NCI-H2171 (cell line): ENCODE measurements at places on chromosomes 3 and 15.
A peak's percentile ranks its signal among the peaks of the same experiment; 100 is the strongest.

DNA sequence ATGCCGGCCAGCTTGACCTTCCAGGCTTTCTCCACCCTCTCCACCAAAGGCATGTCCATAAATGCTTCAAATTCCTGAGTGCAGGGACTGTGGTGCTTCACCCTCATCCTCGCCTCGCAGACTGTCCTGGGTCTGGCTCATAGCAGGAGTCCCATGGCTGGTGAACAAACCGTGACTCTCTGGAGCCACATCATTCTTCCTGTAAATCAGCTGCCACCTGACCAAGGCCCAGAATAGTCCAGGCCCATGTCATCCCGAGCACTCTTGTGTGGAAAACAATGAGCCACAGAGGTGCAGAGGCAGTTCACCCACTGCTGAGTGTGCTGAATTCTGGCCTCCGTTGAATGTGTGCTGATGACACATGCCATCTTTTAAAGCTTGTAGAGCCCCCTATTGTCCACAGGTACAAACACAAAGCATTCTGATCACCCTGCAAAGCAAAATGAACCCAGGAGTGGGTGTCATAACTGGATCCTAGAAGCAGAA, 68.6 kb downstream of the ABHD5 start:
- DNase-seq: no peak

DNA sequence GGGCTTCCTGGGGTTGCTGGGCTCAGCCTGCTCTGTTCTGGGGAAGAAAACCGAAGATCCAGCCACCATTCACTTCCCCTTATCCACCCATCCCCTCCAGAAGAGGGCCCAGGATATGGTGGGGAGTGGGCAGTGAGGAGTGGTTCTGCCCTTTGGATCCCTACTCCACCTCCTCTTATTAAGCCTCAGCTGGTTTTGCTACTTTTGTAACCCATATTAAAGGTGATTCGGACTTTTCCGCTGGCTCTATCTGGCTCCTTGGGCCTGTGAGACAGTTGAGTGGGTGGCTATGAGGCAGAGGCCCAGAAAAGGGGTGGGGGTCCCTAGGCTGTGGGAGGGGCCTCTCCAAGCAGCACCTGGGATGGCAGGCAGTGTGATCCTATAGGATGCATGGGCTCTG, 33.8 kb downstream of the NBEAL2 start:
- DNase-seq: no peak

DNA sequence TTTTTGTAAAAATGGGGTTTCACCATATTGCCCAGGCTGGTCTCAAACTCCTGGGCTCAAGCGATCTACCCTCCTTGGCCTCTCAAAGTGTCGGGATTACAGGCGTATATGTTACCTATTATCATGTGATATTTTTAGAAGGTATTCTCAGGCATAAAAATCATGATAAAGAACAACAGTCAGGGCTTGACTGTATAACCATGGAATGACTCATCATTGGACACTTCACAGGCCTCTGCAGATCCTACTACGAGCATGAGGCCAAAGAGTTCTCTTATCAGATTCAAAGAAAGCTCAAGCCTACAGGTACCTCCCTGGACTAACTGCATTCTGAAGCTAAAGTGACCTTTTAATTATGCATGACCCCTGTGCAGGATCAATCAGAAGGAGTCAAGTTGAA, 91.7 kb upstream of the PRICKLE2 start:
- DNase-seq: no peak

DNA sequence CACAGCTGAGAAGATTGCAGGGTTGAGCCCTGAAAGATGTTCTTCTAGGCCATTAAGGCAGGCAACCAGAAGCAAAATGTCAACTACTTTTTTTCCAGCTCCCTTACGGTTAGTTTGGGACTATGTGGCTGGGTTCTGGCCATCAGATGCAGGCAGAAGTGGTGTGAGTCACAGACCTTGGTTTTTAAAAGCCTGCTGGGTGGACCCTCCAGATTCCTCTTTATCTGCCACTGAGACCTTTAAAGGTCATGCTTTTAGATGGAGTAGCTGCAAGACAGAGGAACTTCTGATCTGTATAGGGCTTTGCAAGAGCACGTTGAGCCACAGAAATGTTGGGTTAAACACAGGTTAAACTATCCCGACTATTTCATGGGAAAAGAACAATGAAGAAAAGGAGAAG, 102.9 kb downstream of the CHST2 start:
- no peak for DNase-seq

- no peak for DNase-seq
Measured at GRCh38 chr3:49534581-49535441, 19.5 kb upstream of the BSN start.

- no peak for DNase-seq
Measured at GRCh38 chr3:11006986-11007933, 14.7 kb downstream of the SLC6A1 start.

DNA sequence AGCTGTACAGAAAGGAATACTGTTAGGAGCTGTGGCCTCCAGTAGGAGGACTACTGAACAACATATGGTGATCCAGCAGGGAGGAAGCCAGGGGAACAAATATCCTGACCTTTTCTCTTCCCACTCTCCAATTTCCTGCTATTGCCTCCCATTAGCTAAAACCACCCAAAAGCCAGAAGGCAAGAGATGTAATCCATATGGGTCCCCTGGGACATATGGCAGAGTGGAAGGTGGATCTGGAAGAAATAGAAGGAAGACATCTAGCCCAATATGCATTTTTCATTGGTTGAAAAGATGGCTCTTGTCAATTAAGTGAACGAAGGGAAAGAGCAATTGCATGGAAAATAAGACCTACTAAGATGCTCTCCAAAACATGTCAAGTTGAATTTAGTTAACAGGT, 167.2 kb downstream of the CNTN3 start:
- no peak for DNase-seq

DNA sequence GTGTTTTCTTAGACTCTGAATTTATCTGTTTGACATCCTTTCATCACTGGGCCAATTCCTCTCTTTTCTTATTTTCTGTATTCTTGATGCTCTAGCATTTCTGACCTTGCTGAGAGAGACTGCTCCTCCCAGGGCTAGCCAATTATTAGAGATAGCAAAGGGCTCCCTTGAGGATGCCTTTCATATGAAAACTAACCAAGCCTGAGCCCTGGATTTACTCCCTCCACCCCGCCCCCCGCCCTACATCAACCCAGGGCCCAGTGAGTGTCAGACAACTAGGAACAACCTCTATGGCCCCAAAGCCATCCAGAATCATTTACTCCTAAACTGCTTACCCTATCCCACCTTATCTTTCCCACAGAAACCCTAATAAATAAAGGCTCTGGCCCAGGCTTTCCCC, 69.7 kb upstream of the LARS2 start:
- no peak for DNase-seq

DNA sequence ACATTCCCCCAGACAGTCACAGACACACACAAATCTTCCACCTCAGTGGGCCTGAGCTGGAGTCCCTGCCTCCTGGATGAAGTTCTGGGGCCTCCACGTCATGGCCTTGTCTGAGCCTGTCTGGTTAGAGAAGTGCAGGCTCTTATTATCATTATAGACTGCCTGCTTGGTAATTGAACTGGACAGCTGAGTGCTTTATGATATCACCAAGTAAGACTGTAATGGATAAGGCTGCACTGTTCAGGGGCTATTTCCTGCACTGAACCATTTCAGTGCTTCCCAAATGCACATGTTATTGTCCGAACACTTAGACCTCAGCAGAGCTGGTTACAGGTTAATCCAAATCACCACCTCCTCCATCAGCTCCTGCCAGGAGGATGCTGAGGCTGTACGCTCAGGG, 8.7 kb upstream of the ST6GAL1 start:
- DNase-seq: no peak

GRCh38 chr3:73029321-73029796, 32.1 kb upstream of the EBLN2 start:
- DNase-seq: no peak

- DNase-seq: no peak
Measured at GRCh38 chr3:52983336-52983807, 62.5 kb downstream of the SFMBT1 start.

DNA sequence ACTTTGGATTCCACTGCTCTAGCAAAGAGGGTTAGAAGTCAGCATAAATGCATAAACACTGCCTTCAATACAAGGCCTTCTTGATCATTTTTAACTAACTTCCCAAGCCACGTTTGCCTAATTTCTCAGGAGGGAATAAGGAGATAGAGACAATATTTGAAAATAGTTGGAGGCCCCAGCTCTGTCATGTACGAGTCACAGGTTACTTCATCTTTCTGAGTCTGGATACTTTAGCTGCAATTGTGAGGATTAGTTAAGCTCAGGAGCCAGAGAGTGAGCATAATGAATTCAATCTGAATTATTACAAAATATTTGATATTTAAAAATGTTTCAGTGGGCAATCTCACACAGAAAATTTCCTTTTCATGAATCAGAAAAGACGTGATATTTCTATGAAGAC, 298.9 kb downstream of the SHOX2 start:
- no peak for DNase-seq

GRCh38 chr3:49399461-49399860, 12.3 kb downstream of the RHOA start:
- no peak for DNase-seq

GRCh38 chr3:18767756-18768303, 342.7 kb upstream of the SATB1 start:
- DNase-seq: no peak

DNA sequence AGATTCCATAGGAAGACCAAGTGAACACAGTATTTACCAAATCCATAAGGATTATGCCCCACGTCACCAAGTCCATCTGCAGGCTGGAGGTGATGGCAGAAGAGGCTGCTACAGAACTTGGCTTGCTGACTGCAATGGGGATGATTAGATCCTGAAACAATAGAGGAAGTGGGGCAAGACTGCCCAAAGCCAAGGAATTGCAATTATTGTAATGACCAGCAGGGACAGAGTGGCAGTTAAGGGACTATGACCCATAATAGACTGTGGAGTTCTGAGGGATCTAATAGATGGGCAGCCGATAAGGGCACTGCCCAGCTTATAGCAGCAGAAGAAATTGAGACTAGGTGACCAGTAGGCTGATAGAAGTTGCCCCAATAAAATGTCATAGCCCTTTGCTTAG, 108.4 kb downstream of the MINAR1 start:
- no peak for DNase-seq

DNA sequence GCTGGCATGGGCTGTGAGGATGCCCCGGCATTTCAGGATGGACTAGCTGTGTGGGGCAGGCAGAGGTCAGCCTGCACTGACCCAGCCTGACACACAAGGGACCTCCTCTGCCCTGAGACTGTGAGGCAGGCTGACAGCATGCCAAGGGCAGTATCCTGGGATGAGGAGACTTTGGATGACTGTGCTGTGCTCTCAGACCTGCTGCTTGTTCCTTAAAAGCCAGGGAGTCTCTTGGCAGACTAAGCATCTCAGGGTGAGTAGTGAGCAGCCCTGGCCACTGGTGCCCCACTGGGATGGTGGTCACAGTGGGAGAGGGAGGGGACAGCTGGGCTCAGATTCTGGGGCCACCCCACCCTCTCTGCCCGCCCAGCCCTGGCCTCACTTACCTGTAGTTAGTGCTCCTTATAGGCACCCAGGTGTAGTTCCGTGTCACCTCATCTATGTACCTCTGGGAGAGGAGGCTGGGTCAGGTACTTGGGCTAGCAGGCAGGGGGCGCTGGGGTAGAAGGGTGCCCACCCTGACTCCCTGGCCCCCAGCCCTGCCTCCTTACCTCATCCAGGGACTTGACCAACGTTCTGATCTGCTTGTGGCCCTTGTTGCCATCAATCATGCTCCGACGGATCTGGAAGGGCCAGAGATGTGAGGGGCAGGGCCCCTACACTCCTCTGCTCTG, 16.1 kb upstream of the TMEM115 start:
- DNase-seq: no peak

GRCh38 chr3:10184250-10184649, 19.5 kb downstream of the IRAK2 start:
- no peak for DNase-seq

- DNase-seq: peak; percentile 47
Measured at GRCh38 chr3:195133462-195133861, 137.5 kb downstream of the XXYLT1 start.

DNA sequence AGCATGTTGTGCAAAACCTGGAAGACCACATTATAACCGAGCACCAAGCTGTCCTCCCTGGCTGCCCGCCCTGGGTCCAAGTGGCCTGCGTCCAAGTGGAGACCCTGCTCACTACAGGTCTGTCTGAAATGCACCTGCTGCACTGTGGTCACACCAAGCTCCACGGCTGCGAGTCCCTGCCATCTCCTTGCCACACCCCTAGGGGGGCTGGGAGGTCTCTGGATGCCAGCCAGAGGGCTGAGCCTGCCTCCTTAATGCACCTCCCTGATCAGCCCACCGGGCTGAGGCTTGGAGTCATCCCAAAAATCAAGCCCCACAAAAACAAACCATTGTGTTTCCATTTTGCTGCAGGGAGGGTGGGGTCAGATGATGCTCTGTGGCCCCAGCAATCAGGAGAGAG, 187.1 kb downstream of the MEGF11 start:
- no peak for DNase-seq

- DNase-seq: no peak
Measured at GRCh38 chr3:183148056-183148455, 14.5 kb downstream of the LAMP3 start.

- no peak for DNase-seq
Measured at GRCh38 chr15:66744610-66745279, 42.7 kb downstream of the SMAD6 start.

GRCh38 chr3:8220291-8220690, 281.3 kb upstream of the LMCD1 start:
- DNase-seq: no peak

DNA sequence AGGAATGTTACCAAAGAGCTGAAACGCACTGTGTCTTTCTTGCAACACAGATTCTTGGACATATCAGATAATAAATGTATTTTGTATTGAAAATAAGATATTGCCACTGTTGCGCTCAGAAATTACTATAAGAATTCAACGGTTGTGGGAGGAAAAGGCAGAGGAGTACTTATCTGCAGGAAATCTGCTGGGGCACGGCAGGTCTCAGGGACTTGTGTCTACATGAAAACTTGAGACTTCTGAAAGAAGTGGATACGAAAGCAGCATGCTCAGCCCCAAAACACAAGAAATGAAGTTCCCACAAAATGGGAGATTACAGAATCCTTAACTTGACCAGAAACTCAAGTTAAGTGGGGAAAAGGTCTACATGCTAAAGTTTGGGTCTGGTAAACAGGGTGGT, 86.5 kb downstream of the IGSF11 start:
- no peak for DNase-seq

GRCh38 chr3:81989758-81990157, 228.3 kb upstream of the GBE1 start:
- no peak for DNase-seq

GRCh38 chr3:16550305-16550675, 36.8 kb upstream of the RFTN1 start:
- DNase-seq: no peak
